ENCODE measurements at places on chromosomes 2 and 18. TPM values are rescaled to one million over a fixed set of nuclear protein-coding genes. Genes with fewer than 3 reads are reported as not detected.

DNA sequence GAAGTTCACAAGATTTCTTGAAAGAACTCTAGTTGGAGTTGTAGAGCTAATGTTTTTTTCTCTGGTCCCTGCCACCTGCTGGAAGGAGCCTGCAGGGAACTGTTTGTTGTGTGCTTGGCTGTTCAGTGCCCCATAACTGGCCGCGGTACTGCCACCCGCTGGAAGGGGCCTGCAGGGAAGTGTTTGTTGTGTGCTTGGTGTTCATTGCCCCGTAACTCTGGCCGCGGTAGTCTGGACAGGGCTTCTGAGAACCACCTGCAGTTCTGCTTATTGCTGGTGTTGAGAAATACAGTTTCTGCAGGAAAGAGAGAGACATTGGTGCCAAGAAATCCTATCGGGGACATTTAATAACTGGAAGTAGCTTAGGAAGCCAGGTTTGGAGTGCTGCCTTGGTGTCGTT lies 58.1 kb downstream of the AGAP1 start:
- DNase-seq = no peak

DNA sequence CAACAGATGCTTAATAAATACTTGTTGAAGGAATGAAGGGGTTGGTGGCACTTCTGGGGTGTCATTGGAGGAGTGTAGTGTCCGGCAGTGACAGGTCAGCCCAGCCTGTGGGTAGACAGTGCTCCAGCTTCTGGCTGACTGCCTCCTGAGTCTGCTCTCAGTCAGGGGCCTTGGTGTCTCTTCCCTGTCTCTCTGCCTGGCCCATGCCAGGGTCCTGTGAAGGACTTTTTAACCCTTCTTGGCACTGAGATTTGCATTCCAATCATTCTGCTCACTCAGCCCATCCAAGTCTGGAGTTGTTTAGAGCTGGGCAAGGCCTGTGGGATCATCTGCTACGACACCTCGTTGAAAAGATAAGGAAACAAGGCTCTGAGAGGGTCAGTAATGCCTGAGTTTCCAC lies 1.4 kb upstream of the KCNK3 start:
- DNase-seq = no peak

EMX1 gene
- not detected for total RNA-seq

DNA sequence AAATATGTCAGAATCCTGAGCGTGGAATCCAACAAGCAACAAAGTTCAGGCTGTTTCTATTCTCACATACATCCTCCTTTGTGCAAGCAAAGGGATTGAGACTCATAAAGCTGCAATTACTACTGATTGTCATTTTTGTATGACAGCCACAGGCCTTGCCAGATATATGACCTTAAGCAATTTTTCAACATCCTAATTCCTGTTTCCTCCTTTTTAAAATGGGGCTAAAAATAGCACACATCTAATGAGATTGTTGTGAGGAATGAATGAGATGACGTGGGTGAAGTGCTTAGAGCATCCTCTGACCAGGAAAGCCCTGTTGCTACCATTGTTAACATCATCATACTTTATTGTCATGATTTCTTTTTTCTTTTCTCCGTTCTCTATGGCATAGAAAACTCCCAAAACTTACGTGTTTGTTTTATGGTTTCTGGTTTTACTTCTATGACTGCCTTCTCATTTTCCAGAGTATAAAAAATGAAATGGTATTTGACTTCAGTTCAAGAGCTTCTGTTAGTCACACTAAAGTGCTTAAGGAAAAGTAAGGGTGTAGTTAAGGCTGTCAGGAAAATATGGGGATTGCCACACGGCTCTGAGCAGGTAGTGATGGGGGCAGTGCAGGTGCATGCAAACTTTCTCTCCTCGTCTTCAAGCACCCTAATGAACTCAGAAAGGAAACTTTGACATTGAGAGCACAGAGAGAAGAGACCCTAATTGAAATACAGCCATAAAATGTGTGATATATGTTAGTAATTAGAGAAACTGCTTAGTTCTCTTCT lies 590.6 kb upstream of the NETO1 start:
- DNase-seq = no peak

GRCh38 chr18:37467002-37467662 lies 98.5 kb downstream of the CELF4 start:
- DNase-seq = peak; percentile 9

DNA sequence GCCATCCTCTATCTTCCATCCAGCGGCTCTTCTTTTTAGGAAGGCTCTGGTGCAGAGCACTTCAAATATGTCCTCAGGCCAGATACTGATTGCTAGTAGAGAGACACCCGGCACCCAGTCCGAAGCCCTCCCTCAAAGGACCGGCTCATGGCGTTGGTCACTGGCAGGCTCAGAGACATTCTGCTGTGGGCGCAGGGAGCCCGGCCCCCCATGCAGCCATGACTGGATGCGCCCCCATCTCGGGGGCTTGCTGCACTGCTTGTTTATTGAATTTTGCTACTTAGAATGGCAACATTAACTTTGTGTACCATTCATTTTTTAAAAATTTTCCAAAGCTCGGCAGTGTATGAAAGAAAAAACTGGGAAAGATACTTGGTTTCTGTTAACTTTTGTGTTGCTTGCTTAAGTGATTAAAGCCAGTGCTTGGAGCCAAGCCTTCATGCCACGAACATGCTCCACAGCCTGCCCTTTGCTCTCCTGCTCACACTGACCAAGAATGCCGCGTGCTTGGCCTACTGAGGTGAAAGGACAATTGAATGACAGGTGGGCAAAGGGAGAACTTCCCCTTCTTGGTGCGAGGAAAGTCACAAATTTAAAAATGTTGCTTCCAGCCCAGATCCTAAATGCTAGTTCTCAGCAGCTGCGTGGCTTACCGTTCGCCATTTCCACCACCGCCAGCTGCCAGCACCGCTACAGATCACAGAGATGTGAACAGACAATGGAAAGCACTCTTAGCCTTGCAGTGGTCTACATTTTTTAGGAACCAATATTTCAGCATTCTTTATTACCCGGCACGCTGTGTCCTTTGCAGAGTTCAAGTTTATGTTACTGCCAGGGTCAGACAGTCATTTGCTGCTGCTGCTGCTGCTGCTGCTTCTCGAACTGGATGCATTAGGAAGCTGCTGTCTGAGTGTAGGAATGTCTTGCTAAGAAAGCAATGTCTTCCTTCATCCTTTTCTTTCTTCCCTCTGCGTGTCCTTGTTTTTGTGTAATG lies 76.7 kb downstream of the FAM210A start:
- DNase-seq = no peak

- no peak for DNase-seq
These were observed 29.0 kb downstream of the PHLPP1 start for GRCh38 chr18:62744076-62744968.

- no peak for DNase-seq
These were observed 26.9 kb upstream of the SLC66A3 start for GRCh38 chr2:11128243-11128951.

DNA sequence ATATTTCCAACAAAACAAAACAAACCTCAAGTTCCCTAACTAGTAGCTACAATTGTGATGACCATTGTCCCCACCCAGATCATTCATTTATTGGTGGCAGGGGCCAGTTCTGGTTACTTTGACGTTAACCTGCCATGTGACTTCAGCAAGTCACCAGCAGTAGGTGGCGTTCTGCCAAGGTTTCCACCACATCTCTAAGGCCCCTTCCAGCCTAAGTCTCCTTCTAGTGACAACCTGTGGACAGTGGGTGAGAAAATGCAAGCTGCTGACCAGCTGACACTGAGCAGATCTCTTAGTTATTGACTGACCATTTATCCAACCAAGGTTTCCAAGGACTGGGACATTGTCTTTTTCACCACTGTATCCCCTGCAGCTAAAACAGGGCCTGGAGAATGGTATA lies 98.4 kb downstream of the GPR39 start:
- DNase-seq = no peak

IL37 gene
- total RNA-seq = not detected

APOB gene
- total RNA-seq = 12.5 TPM

SPHKAP gene
- total RNA-seq = 107 TPM

DNA sequence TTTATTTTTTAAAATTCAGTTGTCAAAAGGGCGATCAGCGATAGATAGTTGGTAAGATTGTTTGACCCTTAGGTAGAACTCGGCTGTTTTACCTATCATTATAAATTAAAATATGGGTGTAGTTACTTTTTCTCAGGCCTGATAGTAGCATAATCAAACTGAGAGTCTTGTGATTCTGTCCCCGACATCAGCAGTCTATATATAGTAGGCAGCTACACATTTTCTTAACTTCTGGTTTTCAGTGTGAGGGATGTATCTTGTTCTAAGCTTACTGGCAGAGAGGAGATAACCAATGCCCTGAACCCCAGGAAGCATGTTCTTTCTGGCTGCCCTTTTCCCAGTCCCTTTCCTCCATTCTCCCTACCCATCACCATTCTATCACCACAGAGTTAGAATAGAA lies 56.6 kb downstream of the XRCC5 start:
- no peak for DNase-seq

- DNase-seq = no peak
These were observed 161.8 kb downstream of the DCDC2C start for GRCh38 chr2:3864943-3865865.

GRCh38 chr2:15986068-15986560 lies 45.8 kb downstream of the MYCN start:
- DNase-seq = no peak

- DNase-seq = no peak
These were observed 100.1 kb upstream of the ARL4C start for GRCh38 chr2:234596696-234597575.

DNA sequence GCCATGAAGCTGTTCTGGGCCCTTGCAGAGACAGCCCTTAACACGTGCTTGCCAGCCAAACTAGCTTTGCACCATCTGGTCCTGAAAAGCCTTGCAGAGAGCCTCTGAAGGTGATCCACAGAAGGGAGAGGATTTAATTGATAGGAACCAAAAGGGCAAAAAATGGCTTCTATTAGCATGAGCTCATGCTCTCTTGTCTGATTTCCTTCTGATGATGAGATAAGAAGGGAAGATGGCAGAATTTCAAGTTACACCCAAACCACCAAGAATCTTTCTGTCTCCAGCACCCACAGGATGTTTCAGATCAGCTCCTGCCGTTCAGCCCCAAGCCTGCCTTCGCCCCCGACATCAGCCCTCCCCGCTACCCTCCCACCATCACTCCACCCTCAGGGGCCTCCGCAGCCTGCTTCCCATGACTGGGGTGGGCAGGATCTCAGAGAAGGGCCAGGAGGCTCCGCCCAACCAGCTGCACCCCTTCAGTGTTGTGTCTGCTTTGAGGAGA lies 23.4 kb upstream of the GLI2 start:
- no peak for DNase-seq

DNA sequence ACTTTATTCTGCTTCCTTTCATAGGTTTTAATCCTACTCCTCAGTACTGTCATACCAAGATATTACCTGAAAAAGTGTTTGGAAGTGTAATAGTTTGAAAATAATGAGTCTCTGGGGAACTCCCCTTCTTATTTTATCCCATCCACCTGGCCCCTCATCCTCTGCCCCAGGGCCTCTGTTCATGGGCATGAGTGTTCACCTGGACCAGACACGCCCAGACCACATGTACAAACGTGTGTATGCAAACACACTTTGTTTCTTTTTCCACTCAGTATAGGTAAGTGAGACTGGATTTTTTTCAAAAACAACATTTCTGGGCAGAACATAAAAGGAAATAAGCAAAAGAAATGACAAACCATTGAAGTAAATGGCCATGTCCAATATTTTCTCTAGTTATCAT lies 62.1 kb upstream of the THSD7B start:
- no peak for DNase-seq

COPS7B gene
- 19.8 TPM for total RNA-seq

- no peak for DNase-seq
These were observed 30.7 kb downstream of the FSHR start for GRCh38 chr2:49123600-49123999.

CCDC85A gene
- total RNA-seq = 5.3 TPM

HOXD10 gene
- not detected for total RNA-seq

SCN7A gene
- 35.4 TPM for total RNA-seq

PDE1A gene
- total RNA-seq = 14.6 TPM

Measured in Right ventricle myocardium inferior (tissue), 1 donor.